Stimulated activated CD8-positive, alpha-beta memory T cell treated with anti-CD3 and anti-CD28 coated beads, Interleukin-15, amount 100 ng/mL, for 4 hours (primary cell): ENCODE measurements at places on chromosomes 2 and 18.

- DNase-seq, result no peak
Observed at GRCh38 chr18:39635192-39635591, 2069.6 kb upstream of the CELF4 start.

- DNase-seq, result no peak
Observed at GRCh38 chr2:106104332-106105062, 89.6 kb downstream of the UXS1 start.

DNA sequence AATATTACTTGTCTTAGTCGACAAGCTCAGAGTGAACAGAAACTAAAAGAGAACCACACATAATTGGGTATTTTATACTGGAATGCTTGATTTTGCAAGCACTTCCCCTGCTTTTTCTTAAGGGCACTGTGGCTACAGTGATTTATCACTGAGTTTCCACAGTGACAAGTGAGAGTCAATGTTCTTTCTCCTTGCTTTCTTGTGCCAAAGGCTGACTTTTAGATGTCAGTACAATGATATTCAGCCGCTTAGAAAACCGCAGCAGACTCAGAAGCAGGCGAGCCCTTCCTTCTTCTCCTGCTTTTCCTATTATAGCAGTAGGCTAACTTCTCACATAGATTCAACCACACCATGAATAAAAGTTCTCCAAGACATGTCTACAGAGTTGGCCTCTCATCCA lies 1603.6 kb upstream of the NXPH2 start:
- no peak for DNase-seq

DNA sequence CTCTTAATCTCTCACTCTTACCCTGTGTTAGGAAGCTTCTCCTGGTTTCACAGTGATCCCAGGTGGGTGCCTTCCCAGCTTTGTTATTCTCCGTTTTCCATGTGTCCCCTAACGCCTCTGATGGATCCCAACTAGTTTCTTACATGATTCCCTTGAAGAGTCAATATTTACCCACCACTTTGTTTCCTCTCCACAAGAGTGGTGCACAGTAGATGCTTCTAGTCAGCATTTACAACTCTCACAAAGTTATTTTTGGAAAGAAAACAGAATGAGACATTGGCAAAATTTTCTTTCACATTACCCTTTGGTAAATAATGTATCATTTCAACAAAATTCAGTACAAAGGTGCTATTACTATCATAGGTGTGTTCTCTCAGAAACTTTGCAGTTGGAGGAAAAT lies 1611.1 kb upstream of the ZEB2 start:
- DNase-seq, result no peak

DNA sequence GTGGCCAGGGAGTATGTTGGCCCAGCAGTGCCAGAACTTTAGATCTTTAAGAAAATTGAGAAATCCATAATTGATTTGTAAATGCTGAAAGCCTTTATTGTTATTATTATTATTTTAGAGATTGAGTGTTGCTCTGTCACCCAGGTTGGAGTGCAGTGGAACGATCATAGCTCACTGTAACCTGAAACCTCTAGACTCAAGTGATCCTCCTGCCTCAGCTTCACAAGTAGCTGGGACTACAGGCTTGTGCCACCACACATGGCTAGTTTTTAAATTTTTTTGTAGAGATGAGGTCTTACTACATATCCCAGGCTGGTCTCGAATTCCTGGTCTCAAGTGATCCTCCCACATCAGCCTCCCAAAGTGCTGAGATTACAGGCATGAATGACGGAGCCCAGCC lies 143.2 kb upstream of the CCDC68 start:
- DNase-seq, result no peak

- no peak for DNase-seq
Observed at GRCh38 chr2:68789603-68790002, 55.0 kb downstream of the ARHGAP25 start.

GRCh38 chr2:240997141-240997855 lies 1.1 kb upstream of the SNED1 start:
- DNase-seq, result no peak

GRCh38 chr2:44943031-44943692 lies 1.7 kb downstream of the SIX3 start:
- no peak for DNase-seq

DNA sequence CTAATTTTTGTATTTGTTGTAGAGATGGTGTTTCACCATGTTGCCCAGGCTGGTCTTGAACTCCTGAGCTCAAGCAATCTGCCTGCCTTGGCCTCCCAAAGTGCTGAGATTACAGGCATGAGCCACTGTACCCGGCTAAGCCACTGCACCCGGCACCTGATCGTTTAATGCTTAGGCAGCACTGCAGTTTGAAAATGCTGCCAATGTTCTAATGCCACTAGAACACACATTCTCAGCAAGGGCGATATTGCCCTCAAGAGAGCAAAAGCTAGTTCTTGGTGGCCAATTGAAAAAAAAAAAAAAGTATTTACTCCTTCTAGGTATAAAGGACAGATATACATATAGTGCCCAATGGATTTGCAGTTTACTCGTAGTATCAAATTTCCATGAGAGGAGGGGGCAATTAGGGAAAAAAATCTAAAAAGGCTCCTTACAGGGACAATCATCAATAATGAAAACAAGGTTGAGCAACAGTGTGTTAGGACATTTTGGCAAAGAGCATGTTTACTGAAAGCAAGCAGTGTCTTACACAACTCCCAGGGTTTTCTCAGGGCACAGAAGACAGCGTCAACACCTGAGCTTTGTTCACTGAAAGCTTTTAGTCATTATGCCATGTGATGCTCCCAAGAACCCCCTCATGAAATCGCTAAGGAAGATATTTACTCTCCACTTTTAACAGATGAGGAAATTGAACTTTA lies 199.9 kb upstream of the PKDCC start:
- DNase-seq, result no peak

DNA sequence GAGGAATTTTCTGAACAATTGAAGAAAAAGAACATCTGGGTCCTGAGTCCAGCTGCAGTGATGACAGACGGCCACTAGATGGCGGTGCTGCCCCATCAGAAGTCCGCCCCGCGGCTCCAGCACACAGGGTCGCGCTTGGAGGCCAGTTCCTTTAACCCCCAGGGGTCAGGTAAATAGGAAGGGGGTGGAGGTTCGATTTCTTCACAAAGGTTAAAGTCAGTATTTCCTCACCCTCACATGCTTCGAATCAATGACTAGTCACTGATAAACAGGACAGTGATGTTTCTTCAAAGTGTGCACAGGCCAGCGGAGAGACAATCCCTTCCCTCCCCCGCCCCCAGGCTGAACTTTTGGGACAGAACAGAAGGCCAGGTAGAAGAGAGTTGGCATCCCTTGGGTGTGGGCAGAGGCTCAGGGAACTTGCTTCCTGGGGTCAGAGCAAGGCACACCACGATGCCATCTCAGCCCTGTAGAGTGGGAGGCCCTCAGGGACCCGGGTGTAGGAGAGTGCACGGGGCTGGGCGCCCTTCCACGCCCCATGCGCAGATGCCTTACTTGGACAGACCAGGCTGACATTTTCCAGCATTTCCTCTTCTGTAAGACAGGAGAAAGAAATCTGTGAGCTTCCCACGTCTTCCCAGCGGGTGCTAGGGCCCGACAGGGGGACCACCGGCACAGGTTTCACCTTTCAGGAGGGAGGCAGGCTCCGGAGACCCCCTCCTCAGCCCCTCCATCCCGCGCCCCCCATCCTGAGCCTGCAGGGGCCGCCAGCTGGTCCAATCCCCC lies 722 bp downstream of the APOB start:
- DNase-seq, result peak; percentile 10

DNA sequence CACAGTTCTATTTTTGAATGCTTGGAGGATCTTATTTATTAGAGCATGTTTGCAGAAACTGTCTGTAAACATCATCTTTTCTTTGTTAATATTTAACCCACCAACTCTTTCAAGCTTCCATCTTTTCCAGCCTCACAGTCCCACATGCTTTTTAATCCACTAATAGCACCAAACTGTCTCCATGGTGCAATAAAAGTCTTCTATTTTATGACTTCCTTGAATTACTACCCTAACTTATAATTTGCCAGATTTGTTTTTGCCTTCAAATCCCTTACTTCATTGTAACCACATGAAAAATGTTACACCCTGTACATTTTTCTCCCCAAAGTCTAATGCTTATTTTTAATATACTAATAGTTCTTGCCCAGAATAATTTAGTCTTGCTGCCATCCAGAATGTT lies 792.6 kb downstream of the PLCL1 start:
- no peak for DNase-seq

- DNase-seq, result no peak
Observed at GRCh38 chr2:226211439-226211838, 588.2 kb downstream of the IRS1 start.

GRCh38 chr2:138171244-138171643 lies 207.0 kb downstream of the HNMT start:
- DNase-seq, result no peak

DNA sequence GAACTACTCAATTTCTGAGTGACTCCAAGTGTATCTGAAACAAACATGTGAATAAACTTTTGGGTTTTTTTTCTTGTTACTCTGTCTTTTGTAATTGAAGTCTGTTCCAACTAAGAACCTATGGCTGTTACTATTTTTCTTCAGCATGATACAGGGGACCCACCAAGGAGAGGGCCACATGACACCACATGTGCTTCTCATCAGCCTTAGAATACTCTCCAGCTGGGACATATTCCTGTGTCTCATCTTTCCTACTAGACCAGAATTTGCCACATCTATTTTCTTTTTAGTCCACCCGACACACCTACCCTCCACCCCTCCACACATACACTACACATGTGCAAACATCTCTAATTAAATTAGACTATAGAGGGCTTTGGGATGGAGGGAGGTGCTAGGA lies 191.7 kb upstream of the NDUFV2 start:
- no peak for DNase-seq

DNA sequence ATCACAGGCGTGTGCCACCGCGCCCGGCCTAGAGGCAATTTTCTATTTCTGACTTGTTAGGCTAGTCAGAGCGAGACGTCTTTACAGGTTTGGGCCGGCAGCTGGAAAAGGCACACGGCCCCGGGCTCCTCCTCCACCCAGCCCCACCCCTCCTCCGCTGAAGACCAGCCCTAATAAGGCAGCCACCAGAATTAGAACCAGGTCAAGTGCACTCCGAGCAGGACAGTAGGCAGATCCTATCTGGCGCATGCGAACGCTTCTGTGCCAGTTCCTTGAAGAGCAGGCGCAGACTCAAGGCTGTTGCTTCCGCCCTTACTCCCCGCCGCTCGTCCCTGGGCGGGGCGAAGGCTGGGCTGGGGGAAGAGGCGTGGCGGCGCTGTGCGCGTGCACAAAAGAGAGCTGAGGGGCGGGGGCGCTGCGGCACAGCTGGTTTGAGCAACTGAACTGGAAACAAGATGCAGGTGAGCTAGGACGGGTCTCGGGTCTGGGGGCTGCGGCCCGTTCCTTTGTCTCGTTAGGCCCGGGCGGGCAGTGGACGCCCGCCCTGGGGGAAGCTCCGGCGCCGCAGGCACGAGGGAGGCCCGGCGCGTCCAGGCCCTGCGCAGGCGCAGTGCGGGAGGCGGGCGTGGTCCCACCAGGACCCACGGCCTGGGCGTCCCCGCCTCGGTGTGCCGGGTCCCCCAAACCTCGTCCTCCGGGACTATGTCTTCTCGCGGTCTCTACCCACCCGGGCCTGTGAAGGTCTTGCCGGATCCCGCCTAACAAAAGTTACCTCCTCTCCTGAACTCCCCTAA lies at the start of gene PDCL3:
TSS of gene PDCL3 (plus strand) at position 381 of the 794 bp plus-strand sequence. CDS start at position 456, 75 bp downstream.
- DNase-seq, result peak; percentile 87

DNA sequence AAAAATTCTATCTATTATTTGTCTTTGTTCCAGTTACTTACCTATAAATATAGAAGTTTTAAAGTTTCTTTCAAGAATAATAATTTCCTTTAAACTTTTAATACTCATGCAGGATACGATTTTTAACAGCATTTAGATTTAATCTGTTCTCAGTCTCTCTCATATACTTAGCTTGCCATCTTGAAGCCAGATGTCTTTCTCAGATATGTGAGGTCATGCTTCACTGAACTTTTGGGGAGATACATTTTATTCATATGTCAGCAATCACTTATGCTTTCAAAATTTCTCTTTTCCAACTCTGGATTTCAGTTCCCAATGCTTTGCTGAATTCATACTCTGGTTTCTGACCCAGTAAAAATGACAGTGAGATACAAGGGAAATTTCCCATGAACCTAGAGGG lies 66.5 kb upstream of the CCDC178 start:
- DNase-seq, result no peak

- DNase-seq, result no peak
Observed at GRCh38 chr2:173033084-173033483, 42.6 kb upstream of the MAP3K20 start.

DNA sequence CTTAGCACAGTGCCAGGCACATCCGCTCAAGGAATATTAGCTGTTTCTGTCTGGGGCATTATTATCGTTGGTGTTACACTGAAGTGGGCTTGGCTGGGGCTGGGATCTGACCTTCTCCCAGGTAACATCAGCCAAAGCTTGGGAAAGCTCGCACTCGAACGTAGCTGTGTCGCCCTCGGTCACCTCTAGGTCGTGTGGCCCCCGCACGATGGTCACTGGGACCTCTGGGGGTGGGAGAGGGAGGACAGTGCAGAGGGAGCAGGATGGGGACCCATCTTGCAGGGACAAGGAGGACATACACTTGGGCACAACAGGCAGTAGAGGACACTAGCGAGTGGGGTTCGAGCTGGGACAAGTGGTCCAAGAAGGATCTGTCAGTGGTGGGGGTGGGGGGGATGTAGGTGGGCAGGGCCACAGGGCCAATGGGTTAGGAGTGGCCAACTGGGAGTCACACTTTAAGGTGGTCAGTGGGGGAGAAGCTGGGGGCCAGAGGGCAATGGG lies 9.7 kb downstream of the TMEM198 start:
- no peak for DNase-seq

- no peak for DNase-seq
Observed at GRCh38 chr2:168171059-168171762, 76.2 kb downstream of the STK39 start.

- no peak for DNase-seq
Observed at GRCh38 chr18:55268628-55269275, 309.5 kb upstream of the CCDC68 start.

GRCh38 chr18:45488645-45489044 lies 126.6 kb upstream of the SLC14A2 start:
- no peak for DNase-seq

- no peak for DNase-seq
Observed at GRCh38 chr2:78979380-78980151, 45.9 kb upstream of the REG3G start.

DNA sequence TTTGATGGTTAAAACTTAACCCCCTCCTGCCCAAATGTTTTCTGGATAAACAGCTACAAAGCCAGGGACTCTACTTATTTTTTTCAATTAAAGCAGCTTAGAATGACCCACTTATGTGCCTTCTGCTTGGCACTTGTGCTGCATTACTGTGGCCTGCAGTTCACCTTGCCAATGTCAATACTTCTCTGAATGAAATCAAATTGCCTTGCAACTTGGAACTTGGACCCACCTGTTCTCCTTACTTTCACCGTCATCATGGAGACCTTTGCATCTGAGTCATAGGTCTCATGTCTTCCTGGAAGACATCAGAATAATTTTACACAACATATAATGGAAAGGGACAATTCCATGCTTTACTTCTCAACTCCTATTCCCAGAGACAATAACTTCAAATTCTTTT lies 92.1 kb upstream of the FHL2 start:
- DNase-seq, result no peak
